ENCODE measurements at places on chromosomes 13 and 19.

- DNase-seq = no peak
Measured at GRCh38 chr13:58744686-58745085, 1113.1 kb downstream of the PCDH17 start.

DNA sequence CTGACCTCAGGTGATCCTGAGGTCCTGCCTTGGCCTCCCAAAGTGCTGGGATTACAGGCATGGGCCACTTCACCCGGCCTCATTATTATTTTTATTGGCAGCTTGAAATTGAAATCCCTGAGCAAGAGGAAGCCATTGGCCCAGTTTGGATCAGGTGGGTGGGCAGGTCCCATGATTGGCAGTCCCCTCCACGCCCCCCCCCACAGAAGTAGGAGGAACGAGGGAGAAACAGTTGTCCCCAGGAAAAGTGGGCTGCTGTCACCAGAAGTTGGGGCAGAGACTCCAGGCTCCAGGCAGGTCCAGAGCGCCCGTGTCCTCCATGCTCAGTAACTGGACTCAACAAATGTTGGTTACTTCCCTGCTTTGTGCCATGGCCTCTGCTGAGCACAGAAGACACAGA is 70.4 kb downstream of the SIPA1L3 start:
- DNase-seq = no peak

GRCh38 chr13:45207319-45207718 is 6.5 kb upstream of the KCTD4 start:
- DNase-seq = no peak

DNA sequence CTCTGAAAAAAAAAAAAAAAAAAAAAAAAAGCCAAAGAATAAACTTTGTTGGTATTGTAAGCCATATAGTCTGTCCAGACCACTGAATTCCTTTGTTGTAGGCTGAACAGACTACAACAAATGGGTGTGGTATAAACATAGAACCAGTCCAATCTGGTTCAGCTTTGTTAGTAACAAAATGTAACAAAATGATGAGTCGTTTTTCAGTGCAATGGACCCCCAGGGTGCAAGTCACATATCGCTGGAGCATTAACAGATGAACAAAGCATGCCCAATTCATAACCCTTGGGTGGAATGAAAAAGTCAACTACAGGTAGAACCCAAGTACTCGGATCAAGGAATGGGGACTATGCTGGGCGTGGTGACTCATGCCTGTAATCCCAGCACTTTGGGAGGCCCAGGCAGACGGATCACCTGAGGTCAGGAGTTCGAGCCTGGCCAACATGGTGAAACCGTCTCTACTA is 13.6 kb upstream of the FCHO1 start:
- DNase-seq = no peak

DNA sequence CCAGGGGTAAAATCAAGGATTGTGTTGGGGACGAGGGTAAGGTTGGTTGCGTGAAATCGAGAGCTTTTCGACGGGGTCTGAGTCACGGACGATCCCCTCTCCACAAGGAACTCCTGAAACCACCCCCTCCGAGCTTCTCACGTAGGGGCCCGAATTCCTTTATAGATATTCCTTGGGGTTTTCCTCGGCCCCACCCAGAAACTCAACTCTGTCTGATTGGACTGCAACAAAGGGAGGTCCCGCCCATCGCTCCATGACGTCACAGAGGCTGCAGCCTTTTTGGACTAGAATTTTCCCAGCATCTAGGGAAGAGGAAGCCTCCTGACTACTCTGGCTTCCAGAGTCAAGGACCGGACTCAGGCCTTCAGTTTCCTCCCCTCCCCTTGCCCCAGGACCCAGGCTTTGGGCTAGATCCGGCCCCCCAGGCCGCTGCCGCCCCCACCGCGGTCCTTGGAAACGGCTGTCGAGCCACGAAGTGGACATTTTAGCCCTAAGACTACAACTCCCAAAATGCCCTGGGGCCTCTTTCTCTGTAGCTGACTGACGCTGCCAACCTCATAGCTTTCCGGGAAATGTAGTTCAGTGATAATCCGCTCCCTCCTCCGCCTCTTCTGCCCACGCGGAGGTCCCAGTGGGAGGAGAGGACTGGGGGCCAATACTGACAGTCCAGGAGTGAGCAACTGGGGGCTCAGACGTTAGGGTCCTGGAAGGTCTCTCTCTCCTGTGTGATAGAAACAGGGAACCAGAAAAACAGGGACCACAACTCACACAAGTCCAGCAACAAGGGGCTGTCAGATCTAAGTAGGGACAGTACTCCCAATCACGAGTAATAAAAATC is at the start of gene IZUMO1:
TSS of gene IZUMO1 (minus strand) at position 172 of the 838 bp plus-strand sequence. CDS start 1,050 bp downstream, outside the sequence.
- DNase-seq = peak; percentile 72

GRCh38 chr13:64591971-64592370 is 2638.2 kb downstream of the PCDH9 start:
- no peak for DNase-seq

DNA sequence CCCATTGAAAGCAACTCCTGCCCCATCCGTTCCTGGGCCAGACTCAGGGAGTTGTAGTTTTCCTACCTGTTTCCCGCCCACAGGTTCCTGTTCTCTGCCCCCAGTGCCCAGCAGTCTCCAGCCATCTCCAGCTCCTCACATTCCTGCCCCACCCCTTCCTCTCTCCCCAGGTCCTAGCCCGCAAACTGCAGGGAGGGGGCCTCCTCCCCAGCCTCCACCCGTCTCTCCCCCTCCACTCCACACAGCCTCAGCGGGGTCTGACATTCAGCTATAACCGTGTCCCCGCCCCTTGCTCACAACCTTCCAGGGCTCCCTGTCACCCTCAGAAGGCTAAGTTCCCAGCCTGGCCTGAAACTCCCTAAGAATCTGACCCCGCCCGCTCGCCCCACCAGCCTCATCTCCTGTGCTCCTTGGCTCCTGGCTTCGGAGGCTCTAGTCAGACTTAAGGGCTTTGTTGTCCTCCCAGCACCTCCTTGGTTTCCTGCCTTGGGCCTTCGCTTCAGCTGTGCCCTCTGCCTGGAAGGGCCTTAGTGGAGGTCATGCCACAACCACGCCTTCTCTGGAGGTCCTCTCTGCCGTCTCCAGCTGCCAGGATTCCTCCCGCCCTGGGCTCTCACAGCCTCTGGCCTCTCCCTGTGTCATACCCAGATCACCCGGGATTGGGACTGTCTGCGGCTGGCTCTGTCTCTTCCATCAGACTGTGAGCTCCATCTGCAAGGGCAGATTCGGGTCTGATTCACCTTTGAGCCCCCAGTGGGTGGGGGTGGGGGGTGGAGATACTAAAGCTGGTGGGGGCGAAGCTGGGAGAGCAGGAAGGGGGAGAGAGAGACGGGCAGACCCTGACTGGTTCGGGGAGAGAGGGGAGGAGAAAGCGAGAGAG is 5.1 kb upstream of the SPACA6 start:
- no peak for DNase-seq

GRCh38 chr13:77519808-77520207 is 15.7 kb upstream of the SCEL start:
- no peak for DNase-seq

DNA sequence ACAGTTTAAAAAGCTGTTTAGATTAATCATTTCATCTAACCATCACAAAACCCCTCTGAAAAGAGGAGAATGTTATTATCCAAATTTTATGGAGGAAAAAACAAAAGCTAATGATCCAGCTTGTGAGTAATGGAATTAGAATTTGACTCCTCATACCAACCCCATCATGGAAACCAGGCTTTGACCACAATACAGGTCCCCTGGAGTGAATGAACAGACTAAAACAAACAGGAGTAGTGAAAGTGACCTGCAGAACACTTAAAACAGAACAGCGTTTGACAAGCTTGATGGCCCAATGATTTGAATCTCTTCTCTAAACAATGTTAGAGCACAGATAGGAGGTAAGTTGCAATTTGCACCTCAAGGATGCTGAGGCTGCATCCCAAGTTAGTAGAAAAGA is 230.0 kb downstream of the DCT start:
- peak; percentile 78 for DNase-seq

DNA sequence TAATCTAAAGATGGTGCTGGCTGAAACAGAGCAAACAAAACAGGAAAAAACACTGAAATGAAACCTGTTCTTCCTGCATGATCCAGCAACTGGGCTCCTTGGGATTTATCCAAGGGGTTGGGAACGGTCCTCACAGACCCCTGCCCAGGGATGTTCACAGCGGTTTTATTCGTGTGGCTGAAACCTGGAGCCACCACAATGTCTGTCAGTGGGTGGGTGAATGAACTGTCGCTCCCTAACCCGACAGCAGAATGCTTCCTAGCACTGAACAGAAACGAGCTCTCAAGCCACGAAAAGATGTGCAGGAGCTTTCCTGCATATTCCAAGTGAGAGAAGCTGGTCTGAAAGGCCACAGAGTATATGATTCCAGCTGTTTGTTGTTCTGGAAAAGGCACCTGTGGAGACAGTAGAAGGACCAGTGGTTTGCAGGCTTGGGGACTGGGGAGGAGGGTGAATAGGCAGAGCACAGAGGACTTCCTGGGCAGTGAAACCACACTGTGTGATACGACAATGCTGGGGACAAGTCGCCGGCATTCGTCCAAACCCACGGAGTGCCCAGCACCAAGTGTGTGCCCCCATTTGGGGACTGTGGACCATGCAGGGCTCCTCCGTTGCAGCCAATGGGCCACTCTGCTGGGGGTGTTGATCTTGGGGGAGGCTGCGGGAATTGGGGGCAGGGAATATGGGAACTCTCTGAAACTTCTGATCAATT is 73.9 kb downstream of the TEX29 start:
- no peak for DNase-seq

DNA sequence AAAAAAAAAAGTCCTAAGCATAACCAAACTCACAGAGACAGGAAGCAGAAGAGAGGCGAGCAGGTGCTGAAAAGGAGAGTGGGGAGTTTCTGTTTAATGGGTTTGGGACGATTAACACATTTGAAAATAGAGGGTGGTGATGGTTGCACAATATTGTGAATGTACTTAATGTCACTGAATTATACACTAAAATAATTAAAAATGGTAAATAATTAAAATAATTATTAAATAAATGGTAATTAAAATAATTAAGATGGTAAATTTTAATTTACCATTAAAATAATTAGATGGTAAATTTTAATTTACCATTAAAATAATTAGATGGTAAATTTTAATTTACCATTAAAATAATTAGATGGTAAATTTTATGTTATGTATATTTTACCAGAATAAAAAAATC is 74.8 kb upstream of the XPO4 start:
- no peak for DNase-seq

DNA sequence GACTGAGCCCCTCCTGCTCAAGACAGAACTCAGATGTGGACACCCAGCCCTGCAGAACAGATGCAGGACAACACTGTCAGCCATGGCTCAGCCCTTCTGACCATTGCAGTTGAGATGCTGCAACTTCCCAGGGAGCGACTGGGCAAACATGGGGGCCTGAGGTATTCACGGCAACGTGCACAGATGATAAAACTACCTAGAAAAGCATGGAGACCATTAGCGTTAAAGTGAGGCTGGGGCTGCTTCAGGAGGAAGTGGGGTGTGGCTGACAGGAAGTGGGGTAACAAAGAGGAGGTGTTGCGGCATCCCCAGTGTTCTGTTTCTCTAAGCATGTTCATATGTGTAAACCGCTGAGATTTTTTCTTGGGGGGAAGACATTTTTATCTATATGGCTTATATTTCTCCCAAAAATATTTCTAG is 1.3 kb upstream of the SIGLEC9 start:
- DNase-seq = no peak

- no peak for DNase-seq
Measured at GRCh38 chr19:14516746-14517438, 1.3 kb downstream of the DNAJB1 start.

GRCh38 chr19:6045108-6045507 is 65.2 kb downstream of the RFX2 start:
- DNase-seq = no peak

- no peak for DNase-seq
Measured at GRCh38 chr13:105047676-105048295, 1487.7 kb downstream of the EFNB2 start.

- DNase-seq = no peak
Measured at GRCh38 chr13:106152047-106152446, 383.4 kb downstream of the EFNB2 start.

- no peak for DNase-seq
Measured at GRCh38 chr13:68908879-68909278, 1198.7 kb upstream of the ATXN8OS start.

- no peak for DNase-seq
Measured at GRCh38 chr19:29880498-29881081, 61.4 kb upstream of the URI1 start.

GRCh38 chr13:38228322-38228721 is 121.3 kb upstream of the UFM1 start:
- no peak for DNase-seq

DNA sequence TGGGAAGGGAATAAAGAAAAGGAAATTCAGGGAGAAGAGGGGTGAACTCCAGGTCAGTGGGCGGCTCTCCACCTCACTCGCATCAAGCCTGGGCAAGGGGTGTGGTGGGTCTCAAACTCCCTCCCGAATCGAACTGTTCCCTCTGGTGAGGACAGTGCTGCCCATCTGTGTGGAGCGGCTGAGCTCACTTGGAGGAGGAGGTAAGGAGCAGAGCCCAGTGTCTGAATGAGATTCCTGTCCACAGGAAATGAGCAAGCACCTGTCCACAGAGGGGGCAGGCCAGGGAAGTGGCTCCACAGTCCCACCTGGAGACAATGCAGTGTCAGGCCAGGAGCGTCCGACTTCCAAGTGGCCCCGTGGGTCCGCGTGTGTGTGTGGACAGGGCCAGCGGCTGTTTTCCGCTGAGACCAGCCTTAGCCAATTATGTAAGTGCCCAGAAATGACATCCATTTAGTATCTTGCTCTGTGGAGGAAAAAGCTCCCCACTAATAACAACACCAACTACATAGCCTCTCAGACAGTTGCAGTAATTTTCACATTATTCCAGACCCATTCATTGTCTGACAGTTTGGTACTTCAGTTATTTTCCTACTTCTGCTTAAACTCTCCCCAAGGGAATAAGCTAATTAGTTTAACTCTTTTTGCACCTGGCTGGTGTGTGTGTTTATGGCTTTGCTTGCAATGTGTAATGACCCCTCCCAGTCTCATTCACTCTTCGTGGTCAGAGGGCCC is 114.6 kb downstream of the SOX1 start:
- no peak for DNase-seq

- peak; percentile 52 for DNase-seq
Measured at GRCh38 chr13:74246487-74246886, 112.3 kb upstream of the KLF12 start.
